ENCODE measurements at places on chromosomes 6 and 20.
A peak's percentile ranks its signal among the peaks of the same experiment; 100 is the strongest.

DNA sequence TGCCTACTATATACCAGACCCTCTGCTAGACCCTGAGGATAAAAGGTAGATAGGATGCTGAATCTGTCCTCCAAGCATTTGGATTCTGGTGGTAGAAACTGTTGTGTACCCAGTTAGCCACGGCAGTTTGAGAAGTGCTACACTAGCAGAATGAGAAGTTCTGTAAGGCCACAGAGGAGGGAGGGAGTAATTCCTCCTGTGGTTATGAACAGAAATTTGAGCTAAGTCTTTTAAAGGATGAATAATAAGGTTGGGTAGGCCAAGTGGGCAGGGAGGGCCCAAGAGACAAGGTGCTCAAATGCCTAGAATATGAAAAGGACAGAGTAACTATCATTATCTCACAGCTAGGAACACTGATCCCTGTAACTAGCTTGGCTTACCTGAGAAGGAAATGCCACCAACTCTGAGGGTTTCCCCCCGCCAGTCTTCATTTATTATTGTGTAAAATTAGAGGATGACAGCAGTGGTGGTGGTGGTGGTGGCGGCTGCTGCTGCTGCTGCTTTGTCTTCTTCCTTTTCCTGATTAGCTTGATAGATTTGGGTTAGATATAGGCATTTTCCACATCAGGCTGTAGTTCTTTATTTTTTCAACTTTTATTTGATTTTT, 243.3 kb downstream of the PRL start:
- no peak for DNase-seq

DNA sequence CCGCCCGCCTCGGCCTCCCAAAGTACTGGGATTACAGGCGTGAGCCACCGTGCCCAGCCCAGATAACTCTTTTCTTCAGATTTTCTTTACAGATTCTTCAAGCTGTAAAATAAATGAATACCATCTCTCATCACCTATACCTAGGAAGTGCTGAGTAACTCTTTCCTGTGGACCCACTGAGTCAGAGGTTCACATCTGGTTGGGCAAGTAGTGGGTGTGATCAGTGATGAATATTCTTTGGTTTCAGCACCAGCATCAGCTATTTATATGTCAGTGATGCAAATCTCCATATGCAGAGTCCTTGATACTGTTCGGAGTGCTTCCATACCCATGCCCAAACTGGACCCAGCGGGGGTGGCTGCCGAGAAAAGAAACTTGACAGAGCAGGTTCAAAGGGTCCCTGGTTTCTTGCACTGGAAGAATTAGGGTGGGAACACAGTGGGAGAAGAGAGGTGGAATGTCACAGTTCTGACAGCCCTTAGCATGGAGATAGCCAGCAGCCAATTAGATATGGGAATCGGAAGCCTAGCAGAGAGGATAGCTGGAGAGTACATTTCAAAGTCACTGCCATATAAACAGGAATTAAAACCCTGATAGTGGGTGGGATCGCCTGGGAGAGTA, 64.9 kb upstream of the DDR1 start:
- DNase-seq = no peak

DNA sequence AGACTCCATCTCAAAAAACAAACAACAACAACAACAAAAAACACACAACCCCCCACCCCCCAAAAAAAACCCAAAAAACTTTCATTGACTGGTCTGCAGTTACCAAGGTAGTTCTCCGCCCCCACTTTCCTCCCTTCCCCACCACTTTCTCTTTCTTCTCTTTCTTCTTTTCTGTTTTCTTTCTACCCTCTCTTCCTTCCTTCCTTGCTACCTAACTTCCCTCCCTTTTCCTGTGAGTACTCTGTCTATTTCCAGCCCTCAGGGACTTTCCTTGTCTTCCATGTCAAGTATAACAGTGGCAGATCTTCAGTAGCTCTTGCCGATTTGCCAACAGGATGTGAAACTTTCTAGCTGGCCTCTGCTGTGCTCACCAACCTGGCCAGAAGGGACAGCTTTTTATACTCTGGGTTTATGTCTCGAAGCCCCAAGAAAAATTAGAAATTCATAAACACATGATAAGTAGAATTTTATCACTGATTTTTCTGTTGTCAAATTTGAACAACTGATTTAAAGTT, 399.5 kb downstream of the QKI start:
- DNase-seq = no peak

- no peak for DNase-seq
Observed at GRCh38 chr6:46784535-46784934, 8.7 kb upstream of the MEP1A start.

DNA sequence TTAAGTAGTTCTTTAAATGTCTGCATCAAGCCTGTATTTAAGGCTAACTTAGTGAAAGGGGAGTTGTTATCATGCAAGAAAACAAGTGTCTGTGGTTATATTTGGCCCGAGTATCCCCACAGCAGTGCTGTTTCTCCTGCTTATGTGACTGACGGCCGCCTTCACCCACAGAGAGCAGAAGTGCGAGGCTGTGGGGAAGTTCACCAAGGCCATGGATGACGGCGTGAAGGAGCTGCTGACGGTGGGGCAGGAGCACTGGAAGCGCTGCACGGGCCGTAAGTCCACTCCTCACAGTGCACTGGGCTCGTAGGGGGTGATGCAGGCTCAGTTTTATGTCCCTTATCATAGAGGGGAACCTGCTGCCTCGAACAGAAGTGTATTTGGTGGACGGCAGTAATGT, 53.2 kb upstream of the SYNJ2 start:
- DNase-seq = no peak

- DNase-seq = peak; percentile 95
Observed at GRCh38 chr6:56062836-56063235, 184.5 kb downstream of the COL21A1 start.

- no peak for DNase-seq
Observed at GRCh38 chr20:54642864-54643667, 167.7 kb downstream of the DOK5 start.

- peak; percentile 19 for DNase-seq
Observed at GRCh38 chr20:19074828-19075516, 137.5 kb upstream of the SLC24A3 start.

GRCh38 chr20:46332373-46333160, 24.3 kb upstream of the CDH22 start:
- no peak for DNase-seq

DNA sequence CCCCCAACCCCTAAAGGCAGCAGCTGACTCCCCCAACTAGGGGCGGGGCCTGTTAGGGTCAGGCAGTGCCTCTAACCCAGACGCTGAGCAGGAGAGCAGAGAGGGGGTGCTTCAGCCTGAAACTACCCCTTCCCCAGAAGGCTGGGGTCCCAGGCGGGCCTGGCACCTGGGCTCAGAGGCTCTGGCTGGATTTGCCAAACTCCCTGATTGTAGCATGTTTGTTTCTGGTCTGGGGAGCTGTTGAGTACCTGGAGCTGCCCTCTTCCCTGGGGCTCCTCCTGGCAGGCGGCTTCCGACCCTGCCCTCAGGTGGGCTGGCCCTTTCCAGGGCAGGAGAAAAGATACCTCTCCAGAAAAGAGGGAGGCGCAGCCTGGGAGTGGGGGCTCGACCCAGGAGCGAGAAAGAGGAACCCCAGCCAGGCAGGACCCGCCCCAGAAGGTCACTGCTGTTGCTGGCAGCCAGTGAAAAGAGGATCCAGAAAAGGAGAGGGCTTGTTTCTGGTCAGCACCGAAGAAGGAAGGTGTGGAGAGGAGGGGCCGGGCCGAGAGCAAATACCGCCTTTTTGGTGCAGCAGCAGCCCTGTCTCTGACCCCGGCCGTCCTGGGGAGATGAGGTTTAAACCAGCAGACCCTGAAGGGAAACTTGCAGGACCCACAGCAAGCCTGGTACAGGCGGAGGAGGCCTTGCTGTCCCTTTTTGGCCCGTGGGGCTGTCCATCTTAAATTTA, 810 bp upstream of the ABHD16B start:
- DNase-seq = no peak
